Activated CD8-positive, alpha-beta T cell treated with anti-CD3 and anti-CD28 coated beads for 36 hours (primary cell): ENCODE measurements at places on chromosomes 12 and 14. TPM values are rescaled to one million over a fixed set of nuclear protein-coding genes. Genes with fewer than 3 reads are reported as not detected.

Gene CELA1
- total RNA-seq = 0.29 TPM

- DNase-seq = no peak
Measured at GRCh38 chr12:121823727-121824115, 19.9 kb downstream of the SETD1B start.

- DNase-seq = no peak
Measured at GRCh38 chr14:73313151-73313550, 75.8 kb downstream of the PAPLN start.

DNA sequence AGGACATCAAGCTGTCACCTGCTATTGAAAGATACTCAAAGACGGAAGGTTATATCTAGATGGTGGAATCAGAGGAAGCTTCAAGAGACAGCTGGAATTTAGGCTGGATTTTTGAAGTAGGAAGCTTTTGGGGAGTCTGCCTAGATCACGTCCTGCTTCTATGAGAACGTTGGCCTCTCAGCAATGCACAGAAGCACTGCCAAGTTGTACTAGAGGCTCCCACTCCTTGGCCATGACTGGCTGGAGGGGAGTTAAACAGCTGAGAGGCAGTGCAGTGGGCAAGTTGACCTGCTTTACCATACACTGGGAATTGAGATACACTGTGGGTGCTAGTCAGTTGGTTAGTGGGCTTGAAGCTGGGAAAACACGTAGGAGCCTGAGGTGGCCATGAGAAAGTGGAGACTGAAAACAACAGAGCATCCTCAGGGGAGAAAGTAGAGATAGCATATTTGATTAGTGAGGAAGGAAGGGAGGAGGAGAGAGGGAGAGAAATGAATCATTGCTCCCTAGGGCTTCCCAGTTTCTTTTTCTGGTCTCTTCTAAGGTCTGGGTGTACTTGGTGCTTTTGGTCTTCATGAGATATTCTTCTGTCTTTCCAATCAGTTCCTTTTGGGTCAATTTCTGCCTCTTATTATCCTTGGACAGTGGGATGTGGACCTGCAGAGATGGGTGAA is 110.8 kb downstream of the EMP1 start:
- DNase-seq = no peak

DNA sequence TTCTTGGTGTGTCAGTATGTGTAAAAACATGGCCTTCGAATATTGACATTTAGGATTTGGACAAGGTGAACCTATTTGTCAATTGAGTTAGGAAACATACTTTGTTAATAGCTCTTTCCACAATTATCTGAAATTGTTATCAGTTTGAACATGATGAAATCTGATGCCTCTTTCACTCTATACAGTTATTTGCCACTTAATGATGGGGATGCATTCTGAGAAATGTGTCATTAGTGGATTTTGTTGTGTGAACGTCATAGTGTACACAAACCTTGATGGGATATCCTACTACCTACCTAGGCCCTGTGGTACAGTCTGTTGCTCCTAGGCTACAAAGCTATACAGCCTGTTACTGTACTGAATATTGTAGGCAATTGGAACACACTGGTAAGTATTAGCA is 4.8 kb downstream of the TULP3 start:
- no peak for DNase-seq
